Brain microvascular endothelial cell (primary cell): ENCODE measurements at places on chromosomes 13 and 19.

GRCh38 chr13:108877300-108877699, 247.9 kb downstream of the MYO16 start:
- DNase-seq = peak; percentile 54

DNA sequence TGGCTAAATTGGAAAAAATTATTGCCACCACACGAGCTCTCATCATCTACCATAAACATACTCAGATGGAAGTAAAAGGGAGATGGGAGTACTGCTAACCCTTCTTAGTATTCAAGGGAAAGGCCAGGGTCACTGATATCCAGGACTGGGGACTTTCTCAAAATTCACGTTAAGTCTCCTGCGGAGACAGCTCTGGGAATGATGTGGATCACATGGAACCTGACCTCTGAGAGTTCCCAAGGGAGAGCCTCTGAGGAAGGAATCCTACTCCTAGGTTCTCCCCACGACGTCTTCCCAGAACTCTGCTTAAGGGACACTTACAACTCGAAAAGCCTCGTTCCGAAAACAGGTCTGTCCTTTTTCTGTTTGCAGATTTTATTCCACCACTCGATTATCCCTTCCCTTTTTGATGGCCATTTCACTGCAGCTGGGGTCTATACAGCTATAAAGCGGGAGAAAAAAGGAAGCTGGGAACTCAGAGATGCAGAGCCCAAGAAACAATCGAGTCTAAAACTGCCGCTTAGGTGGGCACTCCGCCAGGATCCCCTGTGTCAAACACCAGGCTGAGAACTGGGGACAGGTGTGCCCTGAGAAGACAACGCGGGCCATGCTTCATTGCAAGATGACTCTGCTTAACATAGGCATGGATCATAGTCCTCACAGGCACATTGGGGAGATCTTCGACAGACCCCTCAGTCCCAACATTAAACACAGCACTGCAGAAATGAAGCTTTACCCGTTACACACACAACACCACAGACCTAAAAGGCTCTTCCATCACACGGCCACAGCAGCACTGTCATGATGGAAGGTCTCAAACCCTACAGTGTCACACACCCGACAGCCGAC, 823 bp upstream of the ZNF567 start:
- peak; percentile 5 for DNase-seq

DNA sequence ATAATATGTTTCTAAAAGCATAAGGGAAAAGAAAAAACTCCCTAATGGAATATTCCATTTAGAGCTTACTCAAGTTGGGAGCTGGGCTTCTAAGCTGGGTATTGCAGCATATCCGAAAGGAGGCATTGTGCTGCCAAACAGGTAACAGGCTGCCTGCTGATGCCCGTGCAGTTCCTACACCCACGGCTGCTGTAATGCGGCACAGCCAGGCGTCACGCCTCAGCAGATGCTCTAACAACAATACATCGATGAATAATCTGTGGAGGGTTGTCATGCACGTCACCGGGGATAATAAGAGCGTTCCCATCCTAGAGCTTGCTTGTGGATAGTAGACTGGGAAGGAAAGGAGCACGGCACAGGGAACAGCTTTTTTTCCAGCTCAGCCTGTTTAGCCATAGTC, 1582.1 kb upstream of the SLC10A2 start:
- DNase-seq = no peak

DNA sequence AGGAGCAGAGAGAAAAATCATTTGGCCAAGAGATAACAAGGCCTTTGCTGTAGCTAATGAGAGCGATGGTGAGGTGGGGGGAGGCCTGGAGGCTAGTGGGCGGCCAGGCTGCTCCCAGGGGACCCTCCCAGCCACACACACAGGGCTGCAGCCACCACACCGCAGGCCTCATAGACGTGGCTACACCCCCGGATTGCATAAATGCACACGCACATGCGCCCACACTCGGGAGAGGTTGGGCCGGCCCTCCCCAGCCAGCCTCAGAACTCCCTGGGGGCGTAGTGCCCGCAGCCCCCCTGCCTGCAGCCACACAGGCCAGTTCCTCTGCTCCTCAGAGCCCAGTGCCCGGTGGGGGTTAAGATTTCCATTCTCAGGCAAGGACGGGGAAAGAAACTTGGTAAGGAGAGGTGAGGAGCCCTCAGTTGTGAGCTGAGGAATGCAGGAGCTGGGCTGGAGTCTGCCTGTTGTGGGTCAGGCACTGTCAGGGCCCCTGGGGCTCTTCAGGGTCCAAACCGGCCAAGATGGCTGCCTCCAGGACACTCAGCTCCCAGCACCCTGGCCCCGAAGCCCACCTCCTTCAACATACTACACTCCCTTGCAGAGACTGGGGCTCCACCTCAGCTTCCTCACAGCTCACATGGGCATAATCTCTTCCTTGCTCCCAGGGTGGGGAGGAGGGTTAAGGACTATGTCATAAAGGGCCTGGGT, 8.0 kb downstream of the PTH2 start:
- peak; percentile 21 for DNase-seq

- DNase-seq = no peak
Measured at GRCh38 chr19:53664152-53664551, 32.4 kb downstream of the DPRX start.
